ENCODE measurements at places on chromosomes 2 and 18. TPM values are rescaled to one million over a fixed set of nuclear protein-coding genes. Genes with fewer than 3 reads are reported as not detected.

The STPG4 gene
- total RNA-seq, result 1.9 TPM

The LOXL3 gene
- 19.4 TPM for total RNA-seq

The CRYBA2 gene
- not detected for total RNA-seq

The METTL5 gene
- 43.2 TPM for total RNA-seq

The CCDC141 gene
- 3.4 TPM for total RNA-seq

The CTLA4 gene
- not detected for total RNA-seq

The CROCC2 gene
- total RNA-seq, result under 0.01 TPM

The VWA3B gene
- total RNA-seq, result 1.3 TPM

The MERTK gene
- total RNA-seq, result 5.9 TPM

The ARHGEF4 gene
- total RNA-seq, result 47.9 TPM

The RGPD3 gene
- total RNA-seq, result 1.3 TPM

The SERPINB13 gene
- total RNA-seq, result not detected

The PUM2 gene
- total RNA-seq, result 184 TPM

The SERPINB10 gene
- not detected for total RNA-seq

The B3GNT7 gene
- 1.3 TPM for total RNA-seq

The POTEI gene
- total RNA-seq, result 0.31 TPM

The CHN1 gene
- total RNA-seq, result 49.1 TPM

The ACP1 gene
- 102 TPM for total RNA-seq

The MAIP1 gene
- 26.9 TPM for total RNA-seq

The PDIA6 gene
- 71.7 TPM for total RNA-seq

The FBXO11 gene
- total RNA-seq, result 260 TPM

The KATNAL2 gene
- total RNA-seq, result 3.1 TPM

The HPCAL1 gene
- 23.5 TPM for total RNA-seq

The ARL4C gene
- total RNA-seq, result 48.5 TPM

The RAB17 gene
- not detected for total RNA-seq

The TPO gene
- 0.31 TPM for total RNA-seq

The RETREG2 gene
- 68.9 TPM for total RNA-seq
